Activated naive CD8-positive, alpha-beta T cell treated with anti-CD3 and anti-CD28 coated beads, Interleukin-2, amount 50 U/mL, for 24 hours (primary cell): ENCODE measurements at places on chromosomes 2 and 18.

GRCh38 chr2:12767541-12767940 is 50.8 kb downstream of the TRIB2 start:
- DNase-seq, result no peak

- no peak for DNase-seq
These were observed 317.3 kb upstream of the THUMPD2 start for GRCh38 chr2:40096360-40096759.

GRCh38 chr18:4636967-4637366 is 181.9 kb upstream of the DLGAP1 start:
- DNase-seq, result no peak

GRCh38 chr2:6557737-6558136 is 308.0 kb downstream of the CMPK2 start:
- DNase-seq, result no peak

GRCh38 chr18:60838677-60839076 is 466.1 kb upstream of the MC4R start:
- no peak for DNase-seq

DNA sequence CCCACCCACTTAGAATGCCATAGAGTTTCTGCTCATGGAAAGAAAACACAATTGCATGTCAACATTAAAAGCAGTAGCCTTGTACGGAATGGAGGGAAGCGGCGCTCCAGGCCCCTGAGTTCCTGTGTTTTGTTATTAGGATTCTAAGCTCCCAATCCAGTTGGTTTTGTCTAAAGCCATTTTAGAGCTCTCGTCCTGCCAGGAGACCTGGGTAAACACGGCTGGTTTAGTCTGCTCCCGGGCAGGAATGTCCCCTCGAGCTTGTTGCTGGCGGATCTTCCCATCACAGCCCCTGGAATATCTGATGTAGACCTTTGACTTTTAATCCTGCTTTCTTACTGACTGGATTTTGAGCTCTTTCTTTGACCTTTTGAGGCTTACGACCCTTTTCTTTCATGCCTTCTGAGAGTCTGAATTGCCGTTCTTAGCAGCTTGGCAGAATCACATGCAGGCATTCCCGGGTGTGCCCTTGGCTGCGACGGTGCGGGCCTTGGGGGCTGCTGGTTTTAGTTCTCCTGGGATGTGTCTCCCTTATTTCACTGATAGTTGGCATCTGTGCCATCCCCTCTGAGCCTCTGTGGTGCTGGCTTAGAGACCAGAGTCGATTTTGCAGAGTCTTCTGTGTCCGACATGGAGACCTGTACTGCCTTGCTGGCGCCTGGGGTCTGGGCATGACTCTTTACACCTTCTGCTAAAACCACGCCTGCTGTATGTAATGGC is 25.4 kb downstream of the GREB1 start:
- no peak for DNase-seq

- no peak for DNase-seq
These were observed 40.5 kb upstream of the REL start for GRCh38 chr2:60840880-60841279.

GRCh38 chr2:142722569-142722968 is 154.9 kb upstream of the KYNU start:
- DNase-seq, result no peak

DNA sequence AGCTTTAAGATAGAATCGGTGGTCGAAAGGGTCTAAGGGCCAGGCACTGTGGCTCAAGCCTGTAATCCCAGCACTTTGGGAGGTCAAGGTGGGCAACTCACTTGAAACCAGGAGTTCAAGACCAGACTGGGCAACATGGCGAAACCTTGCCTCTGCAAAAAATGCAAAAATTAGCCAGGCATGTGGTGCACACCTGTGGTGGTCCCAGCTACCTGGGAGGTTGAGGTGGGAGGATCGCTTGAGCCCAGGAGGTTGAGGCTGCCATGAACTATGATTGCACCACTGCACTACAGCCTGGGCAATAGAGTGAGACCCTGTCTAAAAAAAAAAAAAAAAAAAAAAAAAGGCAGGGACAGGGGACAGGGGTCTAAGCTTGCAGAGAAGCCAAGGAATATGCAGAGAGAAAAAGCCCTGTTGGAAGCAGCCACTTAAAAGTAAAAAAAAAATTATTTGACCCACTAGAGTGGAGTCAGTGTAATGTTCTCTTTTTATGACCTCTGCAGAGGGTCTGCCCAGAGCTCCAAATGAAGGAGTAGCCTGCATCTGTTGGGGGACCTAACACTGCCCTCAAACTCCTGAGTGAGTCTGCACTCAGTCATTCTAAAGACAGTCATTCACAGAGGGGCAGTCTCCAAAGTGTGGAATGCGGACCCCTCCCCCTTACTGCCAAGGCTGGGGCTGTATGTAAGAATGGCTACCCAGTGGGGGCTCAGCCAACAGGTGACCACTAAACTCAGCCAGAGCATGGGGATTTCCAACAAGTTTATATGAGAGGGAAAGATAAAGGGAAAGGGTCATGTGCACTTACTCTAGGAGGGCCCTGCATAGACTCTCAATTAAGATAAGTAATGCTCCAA is 118.5 kb upstream of the CDCA7 start:
- DNase-seq, result no peak

DNA sequence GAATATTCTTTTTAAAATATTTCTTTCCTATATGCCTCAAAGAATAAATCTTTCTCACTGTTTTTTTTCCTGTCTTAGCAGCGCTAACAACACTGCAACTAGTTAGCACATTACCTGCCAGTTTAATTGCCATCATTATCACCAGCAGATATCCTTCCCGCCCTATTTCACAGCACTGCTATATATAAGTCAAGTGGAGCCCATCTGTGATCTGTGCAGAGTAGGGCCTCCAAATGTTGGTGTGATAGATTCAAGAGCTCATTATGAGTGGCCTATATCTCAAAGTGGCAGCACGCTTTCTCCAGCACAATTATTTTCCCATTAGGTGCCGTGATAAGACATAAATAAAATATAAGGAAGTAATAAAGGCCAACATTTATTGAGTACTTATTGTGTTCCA is 19.8 kb upstream of the RGPD4 start:
- no peak for DNase-seq

- peak; percentile 14 for DNase-seq
These were observed 57.5 kb downstream of the ZRANB3 start for GRCh38 chr2:135473567-135473966.

GRCh38 chr18:659597-659996 is 2.1 kb downstream of the TYMS start:
- DNase-seq, result no peak

GRCh38 chr2:236555481-236555880 is 14.1 kb upstream of the ACKR3 start:
- no peak for DNase-seq

- no peak for DNase-seq
These were observed 11.3 kb downstream of the ZNF516 start for GRCh38 chr18:76483780-76484179.

DNA sequence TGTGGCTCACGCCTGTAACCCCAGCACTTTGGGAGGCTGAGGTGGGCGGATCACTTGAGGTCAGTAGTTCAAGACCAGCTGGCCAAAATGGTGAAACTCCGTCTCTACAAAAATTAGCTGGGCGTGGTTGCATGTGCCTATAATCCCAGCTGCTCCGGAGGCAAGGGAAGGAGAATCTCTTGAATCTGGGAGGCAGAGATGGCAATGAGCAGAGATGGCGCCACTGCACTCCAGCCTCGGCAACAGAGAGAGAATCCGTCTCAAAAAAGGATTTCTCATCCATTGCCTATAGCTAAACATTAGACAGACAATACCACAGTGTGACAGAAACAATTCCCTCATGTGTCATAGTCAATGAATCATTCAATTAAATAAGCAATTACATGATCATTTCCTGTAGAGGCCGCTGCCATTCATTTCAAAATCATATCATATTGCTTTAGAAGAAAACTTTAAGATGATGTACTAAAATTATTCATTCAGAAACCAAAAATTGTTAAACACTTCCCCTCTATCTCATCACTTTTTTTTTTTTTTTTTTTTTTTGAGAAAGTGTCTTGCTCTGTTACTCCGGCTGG is 69.5 kb upstream of the TGIF1 start:
- DNase-seq, result no peak

- DNase-seq, result no peak
These were observed 75.6 kb downstream of the MOB4 start for GRCh38 chr2:197591339-197592072.

GRCh38 chr18:55544014-55544413 is 44.0 kb downstream of the TCF4 start:
- DNase-seq, result no peak

DNA sequence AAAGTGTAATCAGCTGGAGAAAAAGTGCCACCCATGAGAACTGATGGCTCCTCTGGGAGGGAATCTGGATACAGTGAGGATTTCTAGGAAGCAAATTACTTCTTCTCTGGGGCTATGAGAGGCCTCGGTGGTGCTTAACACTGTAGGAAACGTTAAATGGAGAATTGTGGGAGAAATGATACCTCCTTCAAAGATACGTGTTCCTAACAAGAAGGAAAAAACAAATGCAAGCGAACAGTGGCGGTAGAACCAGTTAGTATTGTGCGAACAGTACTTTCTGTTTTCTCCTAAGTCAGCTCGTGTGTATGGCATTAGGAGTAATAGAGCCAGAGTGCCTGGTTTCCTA is 587 bp upstream of the MTIF2 start:
- no peak for DNase-seq

GRCh38 chr2:55827855-55828254 is 95.7 kb downstream of the EFEMP1 start:
- DNase-seq, result no peak

DNA sequence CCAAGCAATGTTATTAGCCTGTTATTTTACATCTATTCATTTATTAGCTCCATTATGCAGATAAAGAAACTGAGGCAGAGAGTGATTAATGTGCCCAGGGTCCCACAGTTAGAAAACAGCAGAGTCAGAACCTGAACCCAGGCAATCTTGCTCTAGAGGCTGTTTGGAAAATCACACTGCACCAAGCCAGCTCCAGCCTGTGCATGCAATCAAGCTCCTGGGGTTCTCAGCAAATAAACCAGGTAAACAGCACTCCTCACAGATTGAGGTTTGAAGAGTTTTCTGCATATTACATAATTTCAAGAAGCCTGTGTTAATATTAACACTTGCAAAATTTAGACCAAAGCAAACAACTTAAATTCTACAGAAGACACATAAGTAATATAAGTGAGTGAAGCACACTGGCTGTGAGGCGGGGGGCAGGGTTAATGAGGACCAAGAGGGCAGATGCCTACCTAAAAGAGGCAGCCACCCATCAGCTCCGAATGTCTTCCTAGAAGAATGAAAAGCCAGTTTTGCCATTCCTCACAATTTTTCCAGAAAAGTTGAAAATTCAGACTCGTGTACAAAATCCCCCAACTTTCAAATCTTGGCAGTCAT is 35.4 kb downstream of the CACNB4 start:
- no peak for DNase-seq

DNA sequence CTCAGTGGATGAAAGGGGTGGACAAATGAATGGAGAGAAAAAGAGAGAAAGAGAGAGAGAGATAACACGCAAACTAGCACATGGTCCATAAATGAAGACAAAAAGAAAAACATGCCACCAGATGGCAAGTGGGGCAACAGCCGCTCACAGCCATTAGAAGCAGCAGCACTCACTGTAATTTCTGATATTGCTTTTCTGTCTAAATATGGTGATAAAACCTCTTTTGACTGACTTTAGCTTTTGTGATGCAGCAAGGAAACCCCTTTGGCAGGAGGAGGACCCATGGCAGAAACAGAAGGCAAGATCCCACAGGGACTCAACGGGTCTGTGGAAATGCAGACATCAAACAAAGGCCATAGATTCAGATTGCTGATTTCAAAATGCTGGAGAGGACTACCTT is 88.0 kb upstream of the CDH20 start:
- no peak for DNase-seq

DNA sequence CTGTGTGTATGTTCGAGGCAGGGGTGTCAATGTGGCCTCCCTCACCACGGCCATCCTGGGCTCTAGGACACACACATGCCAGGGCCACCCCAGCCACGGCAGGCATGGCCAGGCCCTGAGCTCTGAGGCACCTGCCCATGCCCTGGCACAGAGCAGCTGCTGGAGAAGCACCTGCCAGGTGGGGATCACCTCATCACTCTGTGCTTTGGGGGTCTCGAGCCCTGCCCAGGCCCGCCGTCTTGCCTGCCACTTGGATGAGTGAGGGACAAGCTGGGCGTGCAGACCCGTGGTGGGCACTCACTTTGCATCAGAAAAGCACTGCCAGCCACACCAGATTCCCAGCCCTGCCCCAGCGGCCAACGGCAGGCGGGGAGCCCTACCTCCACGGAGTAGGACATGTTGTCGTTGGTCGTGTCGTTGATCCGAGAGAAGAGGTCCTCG is 33.1 kb downstream of the KIF1A start:
- DNase-seq, result no peak

DNA sequence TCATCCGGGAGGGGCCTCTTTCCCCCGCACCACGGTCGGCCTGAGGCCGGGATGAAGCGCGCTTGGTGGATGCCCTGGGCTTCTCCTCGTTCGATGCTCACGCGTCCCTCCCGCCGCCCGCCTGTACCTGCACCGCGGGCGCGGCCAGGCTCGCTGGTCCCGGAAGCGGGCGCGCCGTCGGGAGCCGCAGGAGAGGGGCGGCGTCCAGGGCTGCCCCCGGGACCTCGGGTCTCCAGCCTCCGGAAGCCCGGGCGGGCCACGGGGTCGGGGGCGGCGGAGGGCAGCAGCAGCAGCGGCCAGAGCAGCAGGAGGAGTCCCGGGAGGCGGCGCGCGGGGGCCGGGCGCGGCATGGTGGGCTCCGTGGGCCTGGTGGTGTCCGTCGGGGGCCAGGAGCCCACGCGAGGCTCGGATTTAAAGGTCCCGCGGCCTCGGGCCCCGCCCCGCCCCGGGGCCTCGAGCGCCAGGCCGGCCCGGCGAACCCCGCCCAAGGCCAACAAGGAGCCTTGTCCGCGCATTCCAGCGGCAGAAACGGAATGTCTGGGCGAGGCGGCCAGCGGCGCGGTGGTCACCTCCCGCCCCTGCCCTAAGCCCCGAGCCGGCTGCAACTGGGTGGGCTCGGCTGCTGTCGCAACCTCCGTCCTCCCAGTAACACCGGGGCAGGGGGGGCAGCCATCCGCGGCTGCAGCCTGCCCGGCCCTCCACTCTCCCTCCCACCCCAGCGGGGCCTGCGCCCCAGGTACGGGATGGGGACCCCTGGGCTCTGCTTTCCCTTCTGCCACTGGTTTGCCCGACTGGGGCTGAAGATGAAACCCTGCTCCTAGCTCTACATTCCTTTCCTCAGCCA is at the start of gene MATN3:
MATN3 (minus strand) TSS at position 387 of the 844 bp plus-strand sequence; CDS start at position 350, 37 bp downstream.
- no peak for DNase-seq

- DNase-seq, result no peak
These were observed 494.8 kb downstream of the CMPK2 start for GRCh38 chr2:6370753-6371551.

- DNase-seq, result no peak
These were observed 9.0 kb upstream of the CREG2 start for GRCh38 chr2:101396316-101396717.

DNA sequence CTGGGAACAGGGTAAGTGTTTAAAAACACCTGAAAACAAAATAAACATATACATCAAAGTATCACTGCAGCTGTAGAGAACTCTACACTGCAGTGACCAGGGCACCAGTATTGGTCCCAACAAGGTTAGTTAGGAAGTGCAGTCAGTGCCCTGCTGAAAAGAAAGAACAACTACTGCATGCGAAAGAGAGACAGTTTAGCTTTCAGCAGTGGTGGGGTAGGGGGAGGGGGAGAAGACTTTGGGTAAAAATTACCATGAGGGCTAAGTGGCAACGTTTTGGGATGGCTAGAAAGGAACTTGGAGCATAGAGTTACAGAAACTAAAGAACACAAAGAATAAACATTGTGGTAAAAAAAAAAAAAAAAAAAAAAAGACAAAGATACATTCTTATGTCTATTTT is 112.1 kb downstream of the UPP2 start:
- DNase-seq, result no peak
